Hematopoietic multipotent progenitor cell treated with erythropoietin and hydrocortisone succinate and interleukin-3 and kit ligand, for 8 days (in vitro differentiated cells): ENCODE measurements at places on chromosomes 4 and X.

GRCh38 chr4:4574052-4574451 is 32.2 kb upstream of the STX18 start:
- DNase-seq = no peak

DNA sequence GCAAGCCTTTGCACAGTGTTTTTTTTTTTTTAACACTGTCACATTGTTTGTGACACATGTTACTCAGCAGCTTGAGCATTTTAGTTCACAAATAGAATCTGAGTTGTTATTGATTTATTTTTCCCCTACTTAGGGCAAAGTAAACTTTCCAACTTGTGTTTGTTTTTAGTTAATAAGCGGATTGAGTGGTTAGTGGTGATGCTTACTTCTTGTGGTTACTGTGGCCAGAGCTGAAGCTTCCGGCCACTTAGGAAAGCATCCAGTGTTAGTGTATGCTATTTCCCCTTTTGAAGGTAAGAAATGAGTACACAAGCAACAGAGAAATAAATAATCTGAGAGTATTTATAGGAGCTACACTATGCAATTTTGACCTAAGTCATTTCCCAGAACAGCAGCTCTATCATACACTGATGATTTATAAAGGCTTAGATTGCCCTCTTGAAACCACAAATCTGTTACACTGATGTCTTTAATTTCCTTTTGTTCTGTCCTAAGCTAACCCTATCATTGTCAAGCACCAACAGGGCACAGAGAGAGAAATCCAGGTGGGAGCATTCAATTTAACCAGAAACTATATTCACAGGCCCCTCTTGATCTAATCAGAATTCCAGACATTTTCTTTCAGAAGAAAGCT is 2464.6 kb downstream of the PCDH7 start:
- DNase-seq = no peak

DNA sequence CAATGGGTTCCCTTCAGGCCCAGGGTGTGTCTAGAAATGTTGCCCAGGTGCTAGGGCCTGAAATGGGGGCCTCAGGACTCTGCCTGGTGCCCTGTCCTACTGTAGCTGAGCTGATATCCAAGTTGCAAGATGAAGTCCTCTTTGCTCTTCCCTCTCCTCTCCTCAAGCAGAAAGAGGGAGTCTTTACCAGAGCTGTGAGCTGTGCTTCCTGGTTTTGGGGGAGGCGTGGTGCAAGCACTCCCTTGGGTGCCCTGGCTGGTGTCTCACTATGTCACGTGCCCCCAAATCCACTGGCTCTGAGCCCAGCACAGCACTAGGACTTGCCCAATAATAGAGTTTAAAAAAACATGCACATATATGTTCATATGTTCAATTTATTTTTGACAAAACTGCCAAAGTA is 29.3 kb upstream of the CT47A1 start:
- no peak for DNase-seq

DNA sequence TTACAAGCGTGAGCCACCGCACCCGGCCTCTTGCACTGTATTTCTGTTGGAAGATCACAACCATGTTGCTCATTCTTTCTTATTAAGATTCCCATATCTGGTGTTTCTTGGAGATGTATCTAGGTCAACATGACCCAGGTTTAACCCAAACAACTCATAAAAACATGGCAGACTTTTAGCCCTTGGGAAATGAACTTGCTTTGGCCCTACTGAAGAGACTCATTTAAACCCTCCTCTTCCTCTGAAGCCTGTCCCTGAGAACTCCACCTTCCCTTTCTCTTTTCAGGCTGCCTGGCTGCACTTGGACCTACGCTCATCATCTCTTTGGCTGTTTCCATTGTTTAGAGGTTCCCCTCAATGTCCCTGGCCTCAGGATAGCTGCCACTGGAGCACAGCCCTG is 22.8 kb upstream of the OPN1LW start:
- no peak for DNase-seq

DNA sequence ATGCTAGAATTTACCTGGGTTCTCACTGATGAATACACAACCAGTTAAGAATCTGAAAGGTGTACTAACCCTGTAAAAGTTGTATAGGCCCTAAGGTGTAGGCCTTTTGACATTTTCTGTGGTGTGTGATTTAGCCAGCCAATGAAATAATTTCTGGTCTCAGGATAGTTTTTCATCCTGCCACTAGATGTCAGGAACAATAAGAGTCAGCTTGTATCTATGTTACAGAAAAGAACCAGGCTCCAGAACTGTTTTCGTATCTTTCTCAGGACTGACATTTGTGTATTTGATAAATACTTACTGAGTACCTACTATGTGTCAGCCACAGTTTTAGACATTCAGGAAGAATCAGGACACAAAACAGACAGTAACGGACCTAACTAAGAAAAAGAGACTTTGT is 673.6 kb upstream of the TENM3 start:
- DNase-seq = peak; percentile 2

DNA sequence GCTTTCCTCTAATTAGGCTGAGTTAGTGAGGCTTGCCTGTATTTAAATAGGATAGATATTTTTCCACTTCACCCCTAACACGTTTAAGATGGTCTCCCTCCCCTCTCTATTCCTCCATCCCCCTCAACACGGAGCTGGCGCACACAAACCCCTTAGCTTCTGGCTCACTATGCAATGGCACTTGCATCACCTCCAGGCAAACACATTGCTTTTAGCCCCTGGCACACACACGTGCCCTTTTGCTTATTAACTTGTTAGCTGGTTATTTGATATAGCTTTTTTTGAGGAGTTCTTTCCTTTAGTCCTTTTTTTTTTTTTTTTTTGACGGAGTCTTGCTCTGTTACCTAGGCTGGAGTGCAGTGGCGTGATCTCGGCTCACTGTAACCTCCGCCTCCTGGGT is 94.3 kb downstream of the HDAC8 start:
- no peak for DNase-seq

GRCh38 chr4:170651786-170652185 is 562.0 kb upstream of the AADAT start:
- no peak for DNase-seq

DNA sequence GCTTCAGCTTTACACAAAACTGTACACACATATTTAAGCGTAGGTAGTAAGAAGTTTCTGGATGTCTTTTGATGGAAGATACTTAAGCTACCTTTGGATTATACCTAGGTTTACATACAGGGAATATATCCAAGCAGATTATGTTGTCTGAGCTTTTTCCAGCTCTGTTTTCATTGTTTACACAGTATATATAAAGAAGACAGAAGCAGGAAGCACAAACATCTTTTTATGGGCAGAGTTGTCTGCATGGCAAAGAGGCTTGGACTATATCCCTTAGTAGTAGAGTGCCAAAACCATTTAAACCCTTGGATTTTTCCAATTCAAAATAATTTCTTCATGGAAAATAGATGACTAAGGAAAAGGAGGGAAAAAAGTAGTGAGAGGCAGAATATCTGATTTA is 329.4 kb upstream of the AGA start:
- DNase-seq = no peak

- no peak for DNase-seq
Observed at GRCh38 chr4:114474188-114474800, 124.3 kb upstream of the UGT8 start.

- DNase-seq = no peak
Observed at GRCh38 chrX:28668303-28668702, 81.1 kb downstream of the IL1RAPL1 start.

DNA sequence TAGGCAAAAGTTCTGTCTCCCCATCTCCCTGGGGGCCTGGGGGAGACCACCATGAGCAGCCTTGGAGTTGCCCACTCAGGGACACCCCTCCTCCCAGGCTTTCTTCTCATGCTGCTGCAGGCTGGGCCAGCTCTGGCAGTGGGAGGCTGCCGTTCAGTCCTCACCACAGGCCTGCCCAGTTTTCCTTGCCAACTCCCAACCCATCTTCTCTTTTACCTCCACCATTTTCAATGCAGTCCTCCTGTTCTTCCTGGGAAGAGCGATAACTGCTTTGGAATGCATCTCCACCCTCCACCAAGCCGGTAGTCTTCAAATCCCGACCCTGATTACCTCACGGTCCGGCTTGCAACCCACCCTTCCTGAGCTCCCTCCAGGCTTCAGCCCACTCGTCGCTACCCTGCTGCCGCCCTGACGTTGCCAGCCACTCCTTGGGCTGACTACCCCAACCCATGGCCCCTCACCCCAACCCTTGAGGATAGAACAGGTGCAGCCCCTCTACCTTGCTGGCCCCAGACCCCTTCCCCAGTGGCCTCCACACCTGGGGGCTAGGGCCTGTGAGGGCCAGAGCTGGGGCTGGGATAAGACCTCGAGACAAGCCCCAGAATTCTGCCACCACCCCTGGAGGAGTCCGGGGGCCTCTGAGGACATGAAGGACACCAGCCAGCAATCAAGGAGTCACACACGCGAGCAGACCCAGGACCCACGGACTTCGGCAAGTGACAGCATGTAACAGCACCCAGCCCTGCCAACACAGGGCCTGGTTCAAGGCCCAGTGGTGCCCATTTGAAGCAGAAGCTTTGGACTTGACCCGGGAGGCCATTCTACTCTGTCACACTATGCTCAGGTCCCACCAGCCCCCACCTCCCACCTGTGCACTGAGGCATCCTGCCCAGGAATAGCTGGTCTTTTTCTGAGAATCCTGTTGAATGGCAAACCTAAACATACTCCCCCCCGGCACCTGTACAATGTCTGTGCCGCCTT is 9.2 kb downstream of the WDR1 start:
- DNase-seq = no peak

- no peak for DNase-seq
Observed at GRCh38 chrX:9923357-9923756, 43.8 kb upstream of the CLDN34 start.

DNA sequence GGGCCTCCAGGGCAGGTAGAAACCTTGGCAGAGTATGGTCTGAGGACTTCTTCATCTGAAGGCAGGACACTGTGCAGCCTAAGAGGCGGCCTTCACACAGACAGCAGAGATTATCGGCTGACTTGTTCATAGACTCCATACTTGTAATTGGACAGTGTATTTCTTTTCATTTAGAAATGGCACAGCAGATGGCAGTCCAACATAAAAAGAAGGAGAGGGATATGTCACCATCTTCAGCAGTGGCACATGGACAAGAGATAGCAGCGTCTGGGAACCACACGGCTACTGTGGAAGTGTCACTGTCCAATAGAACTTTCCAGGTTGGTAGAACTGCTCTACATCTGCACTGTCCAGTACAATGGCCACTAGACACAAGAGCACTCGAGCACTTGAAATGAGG is 21.7 kb upstream of the GEMIN8 start:
- no peak for DNase-seq

DNA sequence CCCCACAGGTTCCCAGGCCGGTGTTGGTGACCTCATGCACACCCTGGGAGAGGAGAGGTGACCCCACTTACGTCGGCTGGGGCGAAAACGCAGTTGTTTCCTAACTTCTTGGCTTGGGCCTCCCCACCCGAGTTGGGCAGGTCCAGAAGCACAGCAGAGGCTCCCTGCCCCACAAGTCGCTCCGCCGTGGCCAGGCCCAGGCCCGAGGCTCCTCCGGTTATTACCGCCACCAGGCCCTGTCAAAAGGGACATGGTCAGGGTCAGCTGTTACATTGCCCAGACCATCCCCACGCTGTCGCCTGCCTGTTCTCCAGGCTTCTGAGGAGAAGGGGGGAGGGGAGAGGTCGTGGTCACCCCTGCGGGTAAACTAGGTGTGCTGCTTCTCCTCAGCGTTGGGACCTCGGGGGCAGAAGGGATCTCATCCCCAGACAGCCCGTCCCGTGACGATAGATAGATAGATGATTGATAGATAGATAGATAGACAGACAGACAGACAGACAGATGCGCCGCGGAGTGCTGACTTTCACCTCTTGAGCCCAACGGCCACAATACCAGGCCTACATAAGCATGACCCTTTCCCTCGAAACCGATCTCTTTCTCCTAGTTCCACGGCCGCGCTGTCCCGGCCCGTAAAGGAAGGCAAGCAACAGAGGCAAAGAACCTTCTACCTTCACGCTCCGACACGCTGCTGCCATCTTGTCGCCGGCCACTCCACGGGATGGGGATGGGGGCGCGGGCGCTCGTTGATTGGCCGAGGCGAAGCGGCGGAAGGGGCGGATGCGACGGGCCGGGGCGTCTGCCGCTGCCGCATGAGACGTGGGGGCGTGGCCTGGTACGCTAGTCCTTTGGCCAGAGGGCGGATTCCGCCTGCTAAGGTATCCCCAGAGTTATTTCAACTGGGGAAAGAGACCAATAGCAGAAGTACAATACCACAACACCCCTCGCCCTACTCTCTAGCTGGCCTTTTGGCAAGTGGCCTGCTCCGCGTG is at the start of gene HSD17B10:
TSS of gene HSD17B10 (minus strand) at position 720 of the 989 bp plus-strand sequence. CDS start at position 695, 25 bp downstream.
- DNase-seq = peak; percentile 88

- DNase-seq = peak; percentile 58
Observed at GRCh38 chr4:16289897-16290554, 63.8 kb upstream of the TAPT1 start.
